HepG2 (cell line): ENCODE measurements at places on chromosomes 4 and X. TPM values are rescaled to one million over a fixed set of nuclear protein-coding genes. Genes with fewer than 3 reads are reported as not detected.

NSG1 gene
- polyA plus RNA-seq, result not detected in 2 replicates

NR3C2 gene
- 0.20 and 0.26 TPM in 2 replicates for polyA plus RNA-seq

GRCh38 chr4:77880784-77881183, 18.2 kb downstream of the MRPL1 start:
- DNase-seq, result no peak

- DNase-seq, result no peak
Measured at GRCh38 chrX:101385795-101386541, at the start of gene BTK. TSS of gene BTK (minus strand) at chrX:101386191. CDS start at chrX:101375284, 10,907 bp downstream.

- no peak for DNase-seq
Measured at GRCh38 chr4:101458914-101459313, 111.6 kb upstream of the PPP3CA start.

- no peak for DNase-seq
Measured at GRCh38 chrX:44314259-44314734, 29.2 kb downstream of the EFHC2 start.

DNA sequence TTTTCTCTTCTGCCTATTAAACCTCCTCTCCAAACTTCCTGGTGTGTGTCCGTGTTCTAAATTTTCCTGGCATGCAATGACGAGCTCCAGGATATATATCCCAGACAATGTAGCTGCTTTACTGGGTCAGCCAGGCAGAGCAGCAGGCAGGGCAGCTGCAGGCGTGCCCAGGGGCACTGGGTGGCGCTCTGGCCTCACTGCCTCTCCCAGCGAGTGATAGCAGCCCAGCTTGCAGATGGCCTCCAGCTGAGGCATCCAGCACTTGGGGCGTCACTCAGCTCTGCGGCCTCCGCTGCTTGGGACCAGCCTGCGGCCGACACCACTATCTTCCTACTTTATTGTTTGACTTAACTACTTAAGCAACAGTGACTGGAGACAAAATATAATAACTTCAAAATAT, 23.0 kb upstream of the UBA6 start:
- DNase-seq, result no peak

DNA sequence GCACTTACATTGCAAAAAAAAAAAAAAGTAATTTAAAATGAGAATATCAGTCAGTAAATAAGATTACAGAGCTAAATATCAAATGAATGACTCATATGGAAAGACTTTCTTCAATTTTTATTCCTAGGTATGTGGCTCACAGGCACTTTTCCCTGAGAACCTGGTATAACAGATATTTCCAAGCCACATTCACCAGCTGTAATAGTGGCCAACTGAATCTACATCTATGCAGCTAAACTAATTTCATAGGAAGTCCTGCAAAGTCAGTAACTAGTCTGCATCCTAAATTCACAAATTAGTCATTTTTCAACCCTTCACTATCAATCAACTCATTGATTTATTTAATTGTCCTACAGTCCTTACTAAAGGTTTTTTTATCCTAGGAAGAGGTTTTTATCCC, 5.6 kb downstream of the PDE5A start:
- no peak for DNase-seq

- DNase-seq, result no peak
Measured at GRCh38 chrX:124033821-124034220, 72.3 kb downstream of the STAG2 start.

OTC gene
- 0.04 and 0.25 TPM in 2 replicates for polyA plus RNA-seq

TRPC3 gene
- polyA plus RNA-seq, result not detected in 2 replicates

CXCL3 gene
- polyA plus RNA-seq, result not detected in 2 replicates

DNA sequence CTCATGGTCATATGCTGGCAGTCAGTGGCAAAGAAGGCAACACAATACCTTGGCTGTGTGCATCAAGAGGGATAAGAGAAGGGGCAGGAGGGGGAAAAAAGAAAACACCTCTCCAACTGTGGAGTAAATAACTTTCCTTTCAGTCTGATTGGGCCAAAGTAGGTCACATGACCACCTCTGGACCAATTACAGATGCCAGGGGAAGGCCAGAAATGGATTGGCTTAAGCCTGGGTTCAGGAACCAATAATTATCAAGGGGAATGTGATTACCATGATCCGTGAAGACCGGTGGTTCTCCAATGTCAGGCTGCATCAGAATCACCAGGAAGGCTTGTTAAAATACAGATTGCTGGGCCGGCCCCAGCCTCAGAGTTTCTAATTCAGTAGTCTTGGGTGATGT, 7.4 kb upstream of the ADGRG2 start:
- no peak for DNase-seq

GRCh38 chr4:113116414-113117357, 67.2 kb downstream of the ANK2 start:
- no peak for DNase-seq

KIT gene
- polyA plus RNA-seq, result not detected in 2 replicates

ADAM29 gene
- not detected in 2 replicates for polyA plus RNA-seq

- no peak for DNase-seq
Measured at GRCh38 chr4:2671267-2671895, 84.8 kb downstream of the TNIP2 start.

GDPD2 gene
- polyA plus RNA-seq, result 0.08 TPM in 1 of 2 replicates, not detected in the other

ART3 gene
- not detected in 2 replicates for polyA plus RNA-seq

GRCh38 chrX:68185161-68185560, 248.1 kb downstream of the OPHN1 start:
- DNase-seq, result no peak

RNF212 gene
- polyA plus RNA-seq, result not detected in 2 replicates

ENOX2 gene
- polyA plus RNA-seq, result 4.9 and 5.9 TPM in 2 replicates

- DNase-seq, result no peak
Measured at GRCh38 chr4:56055027-56055977, 106.6 kb downstream of the CEP135 start.

DNA sequence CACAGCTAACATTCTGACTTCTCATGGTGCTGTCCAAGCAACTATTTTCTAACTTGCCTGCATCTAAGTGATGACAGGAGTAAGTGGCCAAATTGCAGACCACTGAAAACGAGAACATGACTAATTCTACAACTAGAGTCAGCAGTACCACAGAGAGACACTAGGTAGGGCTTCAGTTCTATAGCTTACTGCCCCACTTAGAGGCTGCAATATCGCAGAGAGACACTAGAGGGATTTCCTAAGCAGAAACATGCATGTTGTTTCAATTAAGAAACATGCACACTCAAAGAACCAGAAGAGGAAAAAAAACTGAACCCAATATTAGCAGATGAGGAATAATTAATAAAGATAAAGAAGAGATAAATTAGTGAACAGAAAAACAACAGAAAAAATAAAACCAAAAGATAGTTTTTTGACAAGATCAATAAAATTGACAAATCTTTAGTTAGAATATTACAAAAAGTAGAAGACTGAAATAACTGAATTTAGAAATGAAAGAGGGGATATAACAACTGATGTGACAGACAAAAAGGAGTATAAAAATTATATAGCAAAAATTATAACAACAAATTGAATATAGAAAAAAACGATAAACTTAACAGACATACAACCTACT, 100.8 kb downstream of the SPIN4 start:
- peak; percentile 61 for DNase-seq

GRCh38 chr4:5874811-5875449, 18.0 kb downstream of the CRMP1 start:
- DNase-seq, result no peak
